Kidney (tissue), 22 donors: ENCODE measurements at places on chromosomes 4 and X. TPM values are rescaled to one million over a fixed set of nuclear protein-coding genes. Genes with fewer than 3 reads are reported as not detected.
A peak's percentile ranks its signal among the peaks of the same experiment; 100 is the strongest.

- no peak for DNase-seq
These were observed 28.3 kb upstream of the GUCY1A1 start for GRCh38 chr4:155638195-155638965.

- DNase-seq: no peak
These were observed 375.5 kb upstream of the MAGEB18 start for GRCh38 chrX:25762656-25763055.

- DNase-seq: peak; percentile 87
These were observed 89.6 kb upstream of the MAD2L1 start for GRCh38 chr4:120156120-120156718.

GRCh38 chr4:7989654-7990053 is 50.0 kb upstream of the AFAP1 start:
- no peak for DNase-seq

DNA sequence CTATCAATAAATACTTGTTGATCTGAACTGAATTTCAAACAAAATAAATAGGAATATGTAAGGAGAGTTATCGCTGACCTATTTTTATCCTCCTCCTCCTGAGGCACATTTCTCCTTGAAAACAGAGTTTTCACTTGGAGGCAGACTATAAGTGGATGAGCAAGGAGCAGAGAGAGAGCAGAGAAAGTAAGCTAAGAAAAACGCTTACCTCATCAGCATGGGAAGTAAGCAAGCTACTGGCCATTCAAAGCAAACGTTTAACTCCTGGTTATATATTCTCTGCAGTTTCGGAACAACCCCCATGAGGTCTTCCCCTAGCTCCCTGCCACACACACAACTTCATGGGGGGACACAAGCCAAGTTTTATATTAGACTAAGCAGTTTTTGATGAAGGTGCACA is 13.2 kb downstream of the ZDHHC9 start:
- DNase-seq: no peak

DNA sequence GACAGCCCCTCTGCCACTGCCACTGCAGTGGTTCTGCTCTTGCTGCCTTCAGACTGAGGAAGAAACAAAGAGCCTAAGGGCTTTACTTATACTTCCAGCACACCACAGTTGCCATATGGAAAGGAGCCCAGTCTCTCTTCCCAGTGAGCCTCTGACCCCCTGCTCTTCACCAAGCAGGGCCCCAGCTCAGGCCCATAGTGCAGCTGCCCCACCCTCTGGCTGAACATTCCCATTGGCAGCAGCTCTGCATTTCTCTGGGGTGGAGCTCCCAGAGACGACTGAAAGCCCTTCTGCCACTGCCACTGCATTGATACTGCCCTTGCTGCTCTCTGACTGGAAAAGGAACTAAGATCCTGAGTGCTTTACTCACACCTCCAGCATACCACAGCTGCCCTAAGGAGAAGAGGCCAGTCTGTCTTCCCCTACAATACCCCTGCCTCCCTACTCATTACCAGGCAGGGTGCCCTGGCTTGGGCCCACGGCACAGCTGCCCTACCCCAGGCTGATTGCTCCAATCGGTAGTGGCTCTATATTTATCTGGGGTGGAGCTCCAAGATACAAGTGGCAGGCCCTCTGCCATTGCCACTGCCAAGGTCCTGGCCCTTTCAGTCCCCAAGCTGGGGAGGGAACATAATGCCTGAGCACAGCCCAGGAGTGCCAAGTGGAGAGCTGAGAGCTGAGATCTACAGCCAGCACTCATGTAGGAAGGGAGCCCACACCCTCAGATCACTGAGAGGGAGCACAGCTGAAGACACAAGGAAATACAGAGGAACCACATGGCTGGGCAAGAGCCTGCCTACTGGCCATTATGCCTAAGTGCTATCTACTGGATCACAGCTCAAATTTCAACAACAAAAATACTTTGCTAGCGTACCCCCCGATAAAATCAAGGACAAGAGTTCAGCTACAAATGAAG is 36.0 kb downstream of the AWAT2 start:
- no peak for DNase-seq

DNA sequence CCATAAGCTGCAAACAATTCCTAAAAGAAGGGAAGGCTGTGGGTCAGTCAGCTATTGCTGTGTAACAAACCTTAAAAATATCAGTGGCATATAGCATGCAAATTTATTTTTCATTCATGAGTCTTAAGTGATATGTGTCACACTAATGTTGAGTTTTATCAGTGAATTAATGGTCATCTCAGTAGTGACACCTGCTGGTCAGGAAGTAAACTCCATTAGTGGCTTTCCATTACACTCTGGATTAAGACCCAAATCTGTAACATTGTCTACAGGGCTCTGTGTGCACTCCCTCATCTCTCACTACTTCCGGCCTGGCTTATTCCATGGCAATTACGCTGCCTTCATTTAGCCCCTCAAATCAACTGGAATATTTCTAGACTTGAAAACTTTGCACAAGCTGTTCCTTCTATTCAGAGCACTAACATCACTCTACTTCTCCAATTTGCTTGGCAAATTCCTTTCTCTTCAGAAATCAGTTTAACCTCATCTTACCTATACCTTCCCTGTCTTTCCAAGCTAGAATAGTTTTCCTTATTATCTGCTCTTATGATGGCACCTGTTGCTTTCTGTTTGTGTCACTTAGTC is 217.3 kb upstream of the TAPT1 start:
- no peak for DNase-seq

- peak; percentile 16 for DNase-seq
These were observed 51.7 kb downstream of the TBCK start for GRCh38 chr4:106264331-106264728.

DNA sequence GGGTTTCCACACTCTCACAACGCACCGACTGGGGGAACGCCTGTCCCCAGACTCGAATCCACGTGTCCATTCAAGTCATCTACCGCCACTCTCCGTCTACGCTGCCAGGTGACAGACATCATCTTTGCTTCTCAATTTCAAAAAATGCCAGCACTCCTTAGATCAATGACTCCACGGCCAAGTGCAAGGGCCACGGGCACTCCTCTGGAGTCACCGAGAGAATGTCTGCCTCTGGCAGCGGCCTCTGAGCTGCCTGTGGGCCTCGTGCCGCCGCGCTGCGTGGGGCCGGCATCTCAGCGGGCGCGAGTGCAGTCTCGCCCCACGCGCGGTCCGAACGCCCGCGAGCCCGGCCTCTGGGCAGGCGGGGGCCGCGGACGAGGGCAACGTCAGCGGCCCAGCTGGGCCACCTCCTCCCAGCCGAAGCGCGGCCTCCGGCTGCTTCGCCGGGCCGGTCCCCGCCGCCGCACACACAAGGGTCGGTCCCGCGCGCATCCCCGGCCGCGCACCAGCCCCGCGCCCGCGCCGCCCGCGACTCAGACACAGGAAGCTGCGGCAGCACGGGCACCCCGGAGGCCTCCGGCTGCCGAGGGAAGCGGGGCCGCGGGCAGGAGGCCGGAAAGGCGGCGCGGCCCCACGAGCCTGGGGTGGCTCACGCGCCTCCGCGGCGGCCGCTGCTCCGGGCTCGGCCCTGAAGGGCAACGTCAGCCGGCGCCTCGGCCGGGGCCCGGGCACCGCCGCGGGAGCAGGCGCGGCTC is 450 bp downstream of the ACSL1 start:
- peak; percentile 53 for DNase-seq

- DNase-seq: peak; percentile 83
These were observed 144.8 kb downstream of the SHROOM3 start for GRCh38 chr4:76579596-76580375.

GRCh38 chr4:121724671-121725070 is 27.9 kb upstream of the ANXA5 start:
- DNase-seq: no peak

DNA sequence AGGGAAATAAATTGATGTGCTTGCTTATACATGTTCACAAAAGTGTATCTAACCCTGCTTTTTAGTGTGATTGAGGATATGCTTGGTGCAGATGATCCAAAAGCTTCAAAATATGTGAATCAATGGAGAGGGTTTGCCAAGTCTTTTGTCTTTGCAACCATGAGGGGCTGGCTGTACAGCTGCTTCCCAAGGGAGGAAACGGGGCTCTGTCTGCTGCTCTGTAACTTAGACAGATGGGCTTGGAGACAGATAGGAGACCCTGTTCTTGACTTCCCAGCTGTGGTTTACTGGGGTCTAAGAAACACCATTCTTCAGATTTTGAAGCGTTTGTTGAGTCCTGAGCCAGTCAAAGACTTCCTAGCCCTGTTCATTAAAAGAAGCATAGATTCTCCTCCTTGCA is 152.3 kb downstream of the DCLK2 start:
- DNase-seq: no peak

GRCh38 chrX:77398330-77398954 is 48.7 kb upstream of the FGF16 start:
- no peak for DNase-seq

- DNase-seq: no peak
These were observed 64.7 kb downstream of the WDFY3 start for GRCh38 chr4:84901740-84902281.

GRCh38 chr4:183831683-183832082 is 73.4 kb upstream of the STOX2 start:
- no peak for DNase-seq

DNA sequence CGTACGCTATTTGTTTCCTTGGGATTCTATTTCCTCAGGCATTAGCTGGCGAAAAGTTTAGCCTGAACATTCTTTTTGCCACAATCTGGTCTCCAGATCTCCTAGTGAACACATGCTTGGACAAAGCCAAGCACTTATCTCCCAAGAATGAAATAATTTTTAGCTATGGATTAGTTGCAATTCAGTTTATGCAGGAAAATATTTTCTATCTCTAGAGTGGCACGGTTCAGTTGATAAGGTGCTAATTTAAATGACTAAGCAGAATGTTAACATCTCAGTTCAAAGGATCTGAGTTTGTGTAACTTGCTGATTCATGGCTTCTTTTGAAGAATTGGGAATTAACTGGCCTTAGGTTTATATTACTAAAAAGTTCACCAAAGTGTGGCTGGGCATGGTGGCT is 58.1 kb upstream of the JADE1 start:
- DNase-seq: no peak

- DNase-seq: peak; percentile 41
These were observed 43.0 kb downstream of the ENPEP start for GRCh38 chr4:110518889-110519490.

- DNase-seq: no peak
These were observed 938.5 kb downstream of the FSTL5 start for GRCh38 chr4:161225327-161225726.

GRCh38 chr4:120841580-120841979 is 80.9 kb downstream of the PRDM5 start:
- no peak for DNase-seq

GRCh38 chr4:29081234-29081955 is 1638.8 kb upstream of the PCDH7 start:
- no peak for DNase-seq

DNA sequence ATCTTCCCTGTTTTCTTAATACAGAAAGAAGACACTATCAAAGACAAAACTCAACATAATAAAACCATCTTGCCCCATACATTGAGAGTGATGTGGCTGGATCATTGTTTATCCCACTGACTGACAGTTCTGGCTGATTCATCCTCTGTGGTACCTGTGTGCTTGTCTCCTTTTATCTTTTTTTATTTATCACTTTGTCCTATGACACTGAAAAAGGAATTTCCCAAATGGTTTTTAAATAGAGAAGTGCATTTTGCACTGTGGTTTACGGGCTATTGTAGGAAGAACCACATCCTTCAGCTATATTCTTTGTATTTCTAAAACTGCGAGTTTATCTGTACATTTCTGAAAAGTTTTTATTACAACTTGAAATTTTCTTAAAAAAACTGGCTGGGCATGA is 15.0 kb downstream of the TTC29 start:
- no peak for DNase-seq

DNA sequence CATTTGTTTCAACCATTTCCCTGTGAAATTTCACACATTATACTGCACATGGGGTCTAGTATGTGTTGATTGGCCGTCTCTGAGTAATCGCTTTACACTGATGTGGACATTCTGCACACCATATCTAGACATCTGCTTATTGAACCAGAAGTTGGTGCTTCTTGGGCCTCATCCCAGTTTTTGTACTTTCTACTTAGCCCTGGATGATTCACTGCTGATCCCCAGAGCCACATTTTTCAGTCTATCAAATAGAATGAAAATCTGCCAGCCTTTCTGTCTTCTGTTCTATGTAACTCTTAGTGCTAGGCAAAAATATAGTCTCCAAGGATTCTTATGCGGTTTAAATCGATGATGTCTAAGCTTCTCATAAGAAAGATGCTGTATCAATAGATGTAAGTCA is 40.5 kb upstream of the RELL1 start:
- no peak for DNase-seq

DNA sequence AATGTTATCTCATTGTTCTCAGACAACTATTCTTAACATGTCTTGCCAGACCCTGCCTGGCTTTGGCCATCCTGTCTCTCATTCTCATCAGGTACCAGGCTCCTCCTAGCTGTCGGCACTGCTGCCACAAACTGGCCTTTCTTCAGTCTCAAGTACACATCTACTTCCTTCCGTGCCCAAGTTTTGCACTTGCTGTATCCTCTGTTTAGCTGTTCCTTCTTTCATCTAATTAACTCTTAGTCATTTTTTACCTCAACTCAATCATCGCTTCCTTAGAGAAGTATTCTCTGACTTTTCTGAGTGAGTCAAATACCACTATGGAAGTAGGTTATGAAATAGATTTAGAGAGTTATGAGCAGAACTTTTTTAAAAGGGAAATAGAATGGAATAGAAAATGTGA is 19.7 kb downstream of the CXCL3 start:
- no peak for DNase-seq

DNA sequence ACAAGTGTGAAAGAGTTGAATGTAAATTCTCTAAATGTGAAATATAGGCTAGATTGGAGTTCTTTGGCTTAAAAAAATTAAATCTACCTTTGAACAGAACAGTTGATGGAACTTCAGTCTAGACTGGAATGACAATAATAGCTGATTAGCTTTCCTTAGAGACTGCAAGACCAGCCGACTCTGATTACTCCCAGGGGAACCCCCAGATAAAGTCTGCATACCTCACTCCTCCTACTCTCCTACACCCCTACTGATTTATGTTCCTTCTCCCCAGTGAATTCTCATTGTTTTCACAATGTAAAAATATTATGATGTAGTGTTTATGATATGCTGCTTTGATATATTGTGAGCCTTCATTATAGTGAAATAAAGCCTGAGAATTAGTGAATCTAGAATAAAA is 241.3 kb downstream of the CFAP299 start:
- no peak for DNase-seq

DNA sequence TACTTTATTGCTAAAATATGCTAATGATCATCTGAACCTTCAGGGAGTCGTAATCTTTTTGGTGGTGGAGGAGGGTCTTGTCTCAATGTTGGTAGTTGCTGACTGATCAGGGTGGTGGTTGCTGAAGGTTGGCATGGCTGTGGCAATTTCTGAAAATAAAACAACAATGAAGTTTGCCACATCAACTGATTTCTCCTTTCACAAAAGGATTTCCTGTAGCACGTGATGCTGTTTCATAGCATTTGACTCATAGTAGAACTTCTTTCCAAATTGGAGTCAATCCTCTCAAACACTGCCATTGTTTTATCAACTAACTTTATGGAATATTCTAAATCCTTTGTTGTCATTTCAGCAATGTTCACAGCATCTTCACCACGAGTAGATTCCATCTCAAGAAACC is 19.3 kb downstream of the DDIT4L start:
- no peak for DNase-seq

Gene GLUD2
- total RNA-seq: 2.6 TPM

Gene MTCP1
- total RNA-seq: 23.8 TPM

Gene UCP1
- total RNA-seq: not detected

Gene SHOX
- total RNA-seq: not detected

Gene GPR119
- not detected for total RNA-seq

Gene FLNA
- total RNA-seq: 1,036 TPM

Gene LDOC1
- total RNA-seq: 49.0 TPM

Gene PGK1
- total RNA-seq: 356 TPM

Gene OGT
- 147 TPM for total RNA-seq

Gene NLGN4X
- total RNA-seq: 5.6 TPM

Gene CASP6
- total RNA-seq: 21.6 TPM

Gene SMIM43
- not detected for total RNA-seq

Gene DCLK2
- 3.4 TPM for total RNA-seq

Gene CCNB3
- 1.5 TPM for total RNA-seq
